Endodermal cell (in vitro differentiated cells): ENCODE measurements at places on chromosomes 7 and 10. TPM values are rescaled to one million over a fixed set of nuclear protein-coding genes. Genes with fewer than 3 reads are reported as not detected.

Gene FGFBP3
- 18.4 and 19.0 TPM in 2 replicates for total RNA-seq

Gene HK1
- 78.8 and 96.6 TPM in 2 replicates for total RNA-seq

Gene HUS1
- 38.6 and 42.5 TPM in 2 replicates for total RNA-seq

Gene GPR26
- total RNA-seq = not detected in 2 replicates

Gene PARD3
- total RNA-seq = 58.9 to 74.8 TPM (median 59.6 TPM) in 3 replicates

Gene CCL24
- total RNA-seq = not detected in 3 replicates

Gene PTN
- total RNA-seq = 4.8 and 6.6 TPM in 2 replicates

Gene TUBAL3
- total RNA-seq = not detected in 3 replicates

Gene RSPH10B2
- 0.75 to 1.1 TPM in 2 of 3 replicates, not detected in the other for total RNA-seq

Gene CACNB2
- total RNA-seq = 2.7 and 4.6 TPM in 2 replicates

Gene TRIL
- 3.3 TPM in 2 replicates for total RNA-seq

Gene TSPAN15
- total RNA-seq = 15.8 to 21.6 TPM (median 19.5 TPM) in 3 replicates

Gene NODAL
- total RNA-seq = 71.0 and 88.6 TPM in 2 replicates
